ENCODE measurements at places on chromosomes 11 and 22. TPM values are rescaled to one million over a fixed set of nuclear protein-coding genes. Genes with fewer than 3 reads are reported as not detected.

CNTN5 gene
- polyA plus RNA-seq = not detected

OVCH2 gene
- polyA plus RNA-seq = not detected

PAMR1 gene
- polyA plus RNA-seq = 2.0 TPM

KCNJ11 gene
- polyA plus RNA-seq = 1.6 TPM

UCP3 gene
- polyA plus RNA-seq = 0.38 TPM

SOX10 gene
- not detected for polyA plus RNA-seq

COX8A gene
- 669 TPM for polyA plus RNA-seq

APOL5 gene
- polyA plus RNA-seq = not detected

KRTAP5-8 gene
- not detected for polyA plus RNA-seq

SMTNL1 gene
- polyA plus RNA-seq = not detected

DNA sequence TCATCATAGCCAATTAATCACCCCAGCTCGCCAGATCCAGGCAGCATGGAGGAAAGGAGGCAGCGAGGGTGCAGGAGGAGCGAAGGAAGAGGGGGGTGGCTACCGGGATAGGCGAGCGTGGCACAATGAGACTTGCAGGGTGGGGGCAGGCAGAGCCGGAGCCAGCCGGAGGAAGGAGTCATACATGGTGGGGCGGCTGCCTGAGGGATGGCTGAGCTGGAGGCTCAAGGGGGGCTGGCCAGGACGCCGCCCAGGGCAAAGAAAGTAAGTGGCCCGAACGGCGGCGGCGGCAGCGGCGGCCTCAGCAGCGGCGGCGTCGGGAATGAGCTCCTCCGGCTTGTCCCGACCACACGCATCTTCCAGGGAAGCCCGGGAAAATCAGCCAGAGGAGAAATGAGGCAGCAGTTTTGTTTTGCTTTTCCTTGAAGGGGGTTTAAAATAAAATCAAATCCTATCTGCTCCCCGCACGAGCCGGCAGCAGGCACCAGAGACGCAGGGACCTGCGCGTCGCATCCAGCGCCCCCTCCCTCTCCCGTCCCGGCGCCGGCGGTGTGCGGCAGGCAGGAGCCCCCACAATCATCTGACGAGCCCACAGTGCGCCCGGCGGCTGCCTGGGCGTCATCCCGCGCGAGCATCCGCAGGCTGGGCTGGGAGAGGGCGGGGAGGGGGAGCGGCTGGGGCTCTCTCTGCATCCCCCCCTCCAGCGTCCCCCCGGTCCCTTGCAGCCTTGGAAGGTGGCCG lies 263.6 kb downstream of the CTTN start:
- no peak for DNase-seq

DNA sequence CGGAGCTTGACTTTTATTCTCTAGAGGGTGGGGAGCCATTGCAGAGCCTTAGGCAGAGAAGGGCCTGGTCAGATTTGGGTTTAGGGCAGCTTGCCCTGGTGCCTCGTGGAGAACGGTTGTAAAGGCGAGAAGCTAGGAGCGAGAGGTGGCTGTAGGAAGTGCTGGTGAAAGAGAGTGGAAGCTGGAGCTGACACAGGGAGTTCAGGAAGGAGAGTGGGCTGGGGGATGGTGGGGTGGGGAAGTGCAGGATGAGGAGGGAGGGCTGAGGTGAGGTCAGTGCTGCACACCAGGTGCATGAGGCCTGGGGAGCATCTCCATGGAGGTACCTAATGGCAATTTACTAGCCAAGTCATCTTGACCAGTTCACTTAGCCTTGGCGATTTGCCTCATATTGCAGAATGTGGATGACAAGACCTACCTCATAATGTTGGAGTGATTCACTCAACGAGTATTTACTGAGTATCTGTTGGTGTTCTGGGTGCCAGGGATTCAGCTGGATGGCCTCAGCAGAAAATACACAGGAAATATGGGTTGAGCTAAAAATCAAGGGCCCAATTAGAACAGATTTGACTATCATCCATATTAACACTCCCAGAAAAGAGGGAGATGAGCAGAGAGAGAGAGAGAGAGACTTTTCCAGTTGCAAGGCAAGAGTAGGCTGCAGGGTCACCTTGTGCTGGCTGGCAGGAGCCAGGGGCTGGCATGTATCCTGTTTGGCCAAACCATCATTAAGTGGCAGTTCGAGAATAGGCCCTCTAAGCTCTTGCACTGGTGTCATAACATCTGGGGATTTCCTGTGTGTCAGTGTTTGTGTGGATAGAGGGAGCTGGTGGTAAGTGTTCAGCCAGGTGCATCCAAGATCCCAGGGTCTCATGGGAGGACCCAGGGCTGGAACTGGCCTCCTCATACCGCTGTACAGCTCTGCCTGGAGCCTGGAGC lies 44.4 kb upstream of the CLDN5 start:
- DNase-seq = no peak

GRCh38 chr11:114478768-114479167 lies 39.5 kb downstream of the REXO2 start:
- DNase-seq = no peak

- no peak for DNase-seq
These were observed 19.5 kb upstream of the CHKA start for GRCh38 chr11:68140496-68141245.

GRCh38 chr22:31474743-31475142 lies 14.9 kb downstream of the EIF4ENIF1 start:
- no peak for DNase-seq

DNA sequence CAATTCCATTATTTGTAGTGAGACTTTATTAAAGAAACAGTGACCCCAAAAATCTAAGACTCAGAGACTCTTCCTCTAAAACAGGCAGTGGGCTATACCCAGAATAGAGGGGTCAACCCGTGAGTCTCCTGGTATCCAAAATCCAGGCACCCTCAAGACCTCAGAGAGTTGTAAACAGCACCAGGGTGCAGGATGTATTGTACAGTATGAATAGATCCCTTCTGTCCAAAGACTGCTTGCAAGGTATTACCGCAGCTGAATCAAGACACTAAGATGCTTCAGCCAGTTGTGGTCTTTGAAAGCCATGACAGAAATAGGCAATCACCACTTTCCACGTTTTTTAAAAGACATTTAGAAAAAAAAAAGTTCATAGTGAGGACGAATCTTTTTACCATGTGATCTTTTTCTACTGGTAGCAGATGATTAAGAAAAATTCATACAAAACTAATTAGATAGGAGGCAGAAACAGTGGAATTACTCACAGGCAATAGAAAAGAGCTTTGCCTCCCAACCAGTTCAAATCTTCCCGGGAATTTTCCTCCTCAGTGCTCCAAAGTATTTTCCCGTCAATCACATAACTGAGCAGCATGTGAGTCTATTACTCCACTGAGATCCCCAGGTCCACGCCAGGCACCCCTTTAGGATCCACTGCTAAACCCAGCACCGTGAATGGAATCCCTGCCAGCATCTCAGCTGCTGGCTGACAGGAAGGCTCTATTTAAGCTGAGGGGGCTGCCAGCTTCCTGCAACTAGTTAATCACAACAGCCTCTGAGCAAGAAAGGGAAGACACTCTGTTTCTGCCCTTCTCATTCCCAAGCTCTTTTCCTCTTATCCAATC lies 113.1 kb downstream of the ETS1 start:
- no peak for DNase-seq

GRCh38 chr11:104061853-104062521 lies 25.5 kb downstream of the DDI1 start:
- no peak for DNase-seq

- peak; percentile 20 for DNase-seq
These were observed 5.9 kb upstream of the RAC2 start for GRCh38 chr22:37249986-37250385.

- DNase-seq = no peak
These were observed 93.6 kb upstream of the CRYBB3 start for GRCh38 chr22:25105817-25106650.

DNA sequence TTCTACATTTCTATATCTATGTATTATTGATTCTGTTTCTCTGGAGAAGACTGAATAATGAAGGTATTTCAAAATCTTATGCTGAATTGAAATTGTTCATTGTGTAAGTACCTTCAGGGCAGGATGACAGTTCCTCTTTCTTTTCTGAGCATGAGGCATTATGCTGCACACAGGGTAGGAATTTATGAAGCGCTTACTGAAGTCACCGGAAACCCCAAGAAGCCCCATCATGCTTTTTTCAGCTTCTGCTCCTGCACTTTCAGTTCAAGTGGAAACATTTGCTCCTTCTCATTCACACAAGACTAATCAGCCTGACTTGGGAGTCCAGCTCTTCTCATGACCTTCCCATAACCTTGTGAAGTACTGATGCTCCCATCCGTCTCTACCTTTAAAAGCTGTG lies 314.7 kb upstream of the SORL1-AS1 start:
- DNase-seq = no peak

DNA sequence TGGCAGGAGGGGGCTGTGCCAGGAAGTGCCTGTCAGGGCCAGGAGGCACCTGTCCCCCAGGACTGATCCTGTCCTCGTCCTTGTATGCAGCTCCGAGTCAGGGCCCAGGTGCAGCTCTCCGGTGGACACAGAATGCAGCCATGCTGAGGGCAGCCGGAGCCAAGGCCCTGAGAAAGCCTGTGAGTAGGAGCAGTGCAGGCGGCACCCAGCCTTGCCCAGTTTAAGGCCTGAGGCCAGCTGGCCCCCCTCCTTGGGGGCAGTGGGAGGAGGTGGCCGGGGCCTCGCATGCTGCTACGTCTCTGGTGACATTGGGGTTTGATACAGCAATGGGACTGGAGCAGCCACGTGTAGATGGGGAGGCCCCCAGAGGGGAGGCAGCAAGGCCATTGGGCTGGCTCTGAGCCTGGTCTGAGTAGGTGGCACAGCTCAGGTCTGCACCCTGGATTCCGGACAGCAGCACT lies 34.9 kb downstream of the SBF1 start:
- no peak for DNase-seq

- peak; percentile 50 for DNase-seq
These were observed at the start of gene ANO1 for GRCh38 chr11:70078095-70078780. TSS of gene ANO1 (plus strand) at chr11:70078317. CDS start at chr11:70078607, 290 bp downstream.

GRCh38 chr11:130388607-130389205 lies 39.7 kb downstream of the ADAMTS8 start:
- DNase-seq = no peak

DNA sequence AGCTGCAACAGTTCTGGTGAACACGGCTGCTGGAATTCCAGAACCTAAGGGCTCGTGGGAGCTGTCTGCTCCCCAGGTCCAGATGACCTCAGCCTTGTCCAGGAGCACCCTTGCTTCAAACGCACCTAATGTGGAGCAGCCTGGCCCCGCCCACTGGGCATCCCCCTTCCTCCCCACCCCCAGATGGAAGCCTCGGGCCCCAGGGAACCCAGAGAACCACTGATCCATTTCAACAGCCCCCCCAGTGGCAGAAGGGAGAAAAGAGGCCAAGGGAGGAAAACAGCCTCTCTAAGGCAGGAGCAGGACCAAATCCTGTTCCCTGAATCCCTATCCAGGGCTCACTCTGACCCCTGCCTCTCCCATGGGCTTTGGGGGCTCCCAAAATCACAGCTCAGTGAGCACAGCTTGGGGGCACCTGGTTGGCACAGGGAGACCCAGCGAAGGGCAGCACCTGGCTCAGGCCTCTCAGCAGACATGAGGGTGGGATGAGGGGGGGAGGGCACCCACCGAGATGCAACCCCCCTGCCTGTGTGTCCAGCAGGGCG lies 1.2 kb downstream of the CYTH4 start:
- no peak for DNase-seq

DNA sequence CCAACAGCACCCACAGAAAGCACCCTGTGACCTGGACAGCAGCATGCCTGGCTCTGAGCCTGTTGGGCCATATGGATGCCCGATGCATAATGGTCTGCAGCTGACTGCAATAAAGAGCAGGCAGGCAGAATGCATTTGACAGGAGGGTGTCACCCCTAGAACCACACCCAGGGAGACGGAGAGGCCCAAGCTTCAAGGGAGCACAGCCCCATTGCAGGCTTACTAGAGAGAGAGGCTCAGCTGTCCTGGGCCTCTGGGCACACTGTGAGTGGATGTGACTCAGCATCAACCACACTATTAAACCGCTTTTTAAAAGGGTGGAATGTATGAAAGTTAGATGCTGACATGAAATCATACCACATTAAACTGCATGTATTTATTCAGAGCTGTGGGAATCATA lies 365.3 kb downstream of the CTTN start:
- peak; percentile 46 for DNase-seq

GRCh38 chr11:70645537-70645936 lies 247.2 kb downstream of the CTTN start:
- DNase-seq = no peak

DNA sequence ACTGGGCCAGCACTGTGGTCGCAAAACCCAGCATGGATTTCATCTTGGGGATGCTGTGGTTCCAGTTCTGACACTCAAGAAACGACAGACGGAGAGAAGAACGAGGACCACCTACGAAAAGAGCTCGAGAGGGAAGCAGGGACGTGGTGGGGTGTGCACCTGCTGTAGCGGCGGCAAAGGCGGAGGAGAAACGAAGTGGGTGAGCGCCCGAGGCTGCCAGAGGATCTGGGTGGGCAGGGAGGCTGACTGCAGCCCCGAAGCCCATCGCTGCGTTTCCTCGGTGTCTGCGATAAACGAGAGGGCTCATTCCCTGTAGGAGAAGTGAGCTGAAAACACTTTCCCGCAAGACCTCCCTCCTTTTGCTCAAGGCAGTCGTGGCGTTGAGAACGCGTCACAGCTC lies 246.1 kb downstream of the OR4C45 start:
- DNase-seq = no peak
